Epithelial cell of prostate (primary cell): ENCODE measurements at places on chromosomes 2 and 18.

DNA sequence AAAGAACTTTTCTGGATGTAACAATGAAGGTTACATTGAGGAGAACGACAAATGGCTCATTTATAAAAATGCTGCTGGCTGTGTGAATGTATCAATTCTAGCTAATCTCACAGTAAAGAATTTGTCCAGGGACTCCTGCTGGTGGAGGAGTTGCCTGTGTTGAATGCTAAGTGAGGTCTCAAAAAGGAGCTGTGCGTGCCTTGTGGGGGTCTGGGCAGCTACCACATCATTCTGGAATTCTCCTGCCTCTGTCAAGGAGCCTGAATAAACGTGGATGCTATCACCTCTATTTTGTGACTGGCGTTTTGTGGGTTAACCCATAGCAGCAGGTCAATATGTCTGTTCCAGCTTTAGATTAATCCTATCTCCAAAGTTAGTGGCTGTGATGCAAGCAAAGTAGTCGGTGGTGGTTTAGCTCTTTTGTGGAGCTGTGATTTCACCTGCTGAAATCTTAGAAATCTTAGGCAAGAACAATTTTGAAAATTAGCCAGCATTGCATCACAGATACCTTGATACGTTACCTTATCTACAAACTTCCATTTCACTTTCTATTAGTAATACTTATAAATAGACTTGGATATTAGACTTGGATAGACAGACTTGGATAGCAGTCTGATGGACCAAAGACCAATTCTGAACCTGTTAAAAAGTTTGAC lies 96.8 kb downstream of the MTCL1 start:
- DNase-seq: no peak

DNA sequence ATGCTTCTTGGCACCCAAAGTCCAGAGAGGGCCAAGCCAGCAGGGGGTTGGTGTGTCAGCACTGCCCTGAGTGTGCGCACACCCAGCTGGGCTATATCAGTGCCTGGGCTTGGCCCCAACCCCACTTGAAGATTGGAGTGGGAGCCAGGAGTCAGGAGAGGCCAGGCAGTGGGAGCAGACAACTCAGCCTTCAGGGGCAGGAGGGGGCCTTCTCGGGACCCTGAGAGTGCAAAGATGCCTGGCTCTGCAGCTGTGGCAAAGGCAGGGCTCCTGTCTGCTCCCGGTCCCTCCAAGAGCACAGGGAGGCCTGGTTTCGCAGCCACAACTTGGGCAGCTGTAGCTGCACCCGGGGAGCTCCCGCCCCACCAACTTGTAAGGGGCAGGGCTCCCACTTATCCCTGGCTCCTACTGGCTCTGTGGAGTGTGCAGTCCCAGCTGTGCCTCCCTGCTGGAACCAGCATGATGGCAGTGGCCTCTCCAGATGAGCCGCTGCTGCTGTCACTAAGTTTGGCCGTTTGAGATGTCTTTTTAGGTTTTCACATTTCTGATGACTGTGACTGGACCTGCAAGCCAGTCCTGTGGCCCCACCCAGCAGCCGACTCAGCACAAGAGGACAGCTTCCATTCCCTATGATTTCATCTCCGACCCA lies 148.8 kb upstream of the HS6ST1 start:
- DNase-seq: no peak

DNA sequence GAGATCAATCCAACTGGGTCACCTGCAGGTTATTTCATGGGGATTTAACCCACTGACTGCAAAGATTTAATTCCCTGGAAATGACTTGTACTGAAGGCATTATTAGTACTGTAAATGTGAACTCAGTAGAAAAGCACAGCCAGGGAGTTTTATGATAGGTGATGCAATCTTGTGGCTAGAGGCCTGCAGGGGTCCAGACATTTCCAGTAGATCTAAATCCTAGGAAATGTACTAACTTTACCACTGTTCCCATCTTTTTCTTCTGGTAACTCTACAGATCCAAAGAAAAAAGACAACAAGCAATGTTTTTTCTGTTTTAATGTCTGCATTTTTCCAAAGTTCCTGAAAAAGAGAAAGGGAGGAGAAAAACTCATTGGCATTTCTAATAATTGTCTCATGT lies 500.1 kb downstream of the ARHGAP15 start:
- no peak for DNase-seq

- no peak for DNase-seq
Measured at GRCh38 chr2:128691526-128691925, 372.9 kb upstream of the HS6ST1 start.

- no peak for DNase-seq
Measured at GRCh38 chr2:42328148-42328833, 32.7 kb downstream of the COX7A2L start.

- DNase-seq: no peak
Measured at GRCh38 chr2:117771969-117772630, 42.4 kb upstream of the DDX18 start.
